CD8-positive, alpha-beta T cell (primary cell): ENCODE measurements at places on chromosomes 2 and 18.
A peak's percentile ranks its signal among the peaks of the same experiment; 100 is the strongest.

DNA sequence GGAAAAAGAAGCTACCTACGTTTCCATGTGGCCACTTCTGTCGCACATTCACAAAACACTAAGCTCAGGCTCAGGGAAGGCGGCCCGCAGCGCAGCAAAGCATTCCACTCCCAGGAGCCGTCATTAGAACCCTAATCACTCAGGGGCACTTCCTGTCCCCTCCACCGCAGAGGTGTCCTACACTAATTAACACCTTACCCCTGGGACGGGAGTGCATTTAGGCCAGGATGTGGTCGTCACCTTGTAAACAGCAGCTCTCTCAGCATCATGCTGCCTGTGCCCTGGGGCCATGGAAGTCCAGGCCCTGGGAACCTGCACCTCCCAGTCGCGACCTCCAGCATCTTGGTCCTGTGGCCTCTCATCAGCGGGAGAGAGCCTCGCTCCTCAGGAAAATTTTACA is 359.8 kb upstream of the SALL3 start:
- no peak for DNase-seq

GRCh38 chr2:81163583-81163982 is 859.0 kb upstream of the LRRTM1 start:
- no peak for DNase-seq

GRCh38 chr2:199946836-199947235 is 8.5 kb downstream of the TYW5 start:
- no peak for DNase-seq

DNA sequence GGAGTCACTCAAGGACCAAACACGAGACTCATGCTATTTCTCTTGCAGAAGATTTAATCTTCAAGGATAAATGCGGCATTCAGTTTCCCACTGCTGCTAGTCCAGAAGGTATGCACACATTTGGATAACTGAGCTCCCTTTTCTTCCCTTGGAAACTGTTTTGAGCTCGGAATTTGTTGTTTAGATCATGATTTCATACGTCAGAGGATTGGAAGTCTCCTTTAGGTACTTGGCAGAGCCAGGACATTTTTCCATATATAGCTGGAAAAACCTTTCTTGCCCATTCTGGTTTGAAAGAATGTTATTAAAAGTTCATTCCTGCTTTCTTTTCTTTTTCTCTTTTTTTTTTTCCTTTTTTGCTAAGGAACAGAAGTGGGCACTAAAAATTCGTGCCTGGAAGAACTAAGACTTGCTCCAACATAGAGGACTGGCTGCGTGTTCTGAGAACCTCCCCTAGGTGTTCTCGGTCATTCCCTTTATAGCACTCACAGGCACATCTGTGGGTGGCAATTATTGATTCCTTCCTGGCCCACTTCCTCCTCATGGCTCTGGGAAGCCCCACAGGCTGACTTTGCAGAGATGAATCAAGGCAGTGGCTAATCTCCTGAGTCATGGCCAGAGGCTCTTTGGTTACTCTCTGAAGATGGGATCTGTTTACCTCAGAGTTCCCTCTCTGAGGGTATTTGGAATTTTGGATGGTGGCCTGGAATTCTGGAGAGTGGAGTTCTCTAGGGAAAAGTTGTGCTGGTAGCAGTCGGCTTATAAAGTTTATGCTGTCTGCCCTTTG is 104.8 kb downstream of the PLCL1 start:
- DNase-seq: no peak

DNA sequence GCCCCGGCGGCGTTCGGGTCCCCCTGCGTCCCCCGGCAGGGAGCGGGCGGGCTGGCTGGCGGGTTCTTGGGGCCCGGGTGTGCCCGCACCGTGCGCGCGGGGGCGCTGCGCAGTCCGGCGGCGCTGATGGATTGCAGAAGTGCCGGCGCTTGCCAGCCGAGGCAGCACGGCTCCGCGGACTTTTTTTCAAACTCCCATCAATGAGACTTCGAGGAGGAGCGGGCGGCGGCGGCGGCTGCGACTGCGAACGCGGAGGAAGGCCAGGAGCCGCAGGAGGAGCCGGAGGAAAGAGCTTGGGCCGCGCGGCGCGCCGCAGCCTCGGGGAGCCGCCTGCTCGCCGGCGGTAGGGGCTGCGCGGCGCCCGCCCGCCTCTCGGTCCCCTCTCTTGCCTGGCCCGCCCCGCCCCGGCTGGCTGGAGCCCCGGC is at the start of gene GLI2:
GLI2 (plus strand) TSS at position 123 of the 425 bp plus-strand sequence. CDS start 61,453 bp downstream, outside the sequence.
- DNase-seq: peak; percentile 35

- no peak for DNase-seq
Observed at GRCh38 chr2:101655702-101656422, 41.6 kb upstream of the MAP4K4 start.

DNA sequence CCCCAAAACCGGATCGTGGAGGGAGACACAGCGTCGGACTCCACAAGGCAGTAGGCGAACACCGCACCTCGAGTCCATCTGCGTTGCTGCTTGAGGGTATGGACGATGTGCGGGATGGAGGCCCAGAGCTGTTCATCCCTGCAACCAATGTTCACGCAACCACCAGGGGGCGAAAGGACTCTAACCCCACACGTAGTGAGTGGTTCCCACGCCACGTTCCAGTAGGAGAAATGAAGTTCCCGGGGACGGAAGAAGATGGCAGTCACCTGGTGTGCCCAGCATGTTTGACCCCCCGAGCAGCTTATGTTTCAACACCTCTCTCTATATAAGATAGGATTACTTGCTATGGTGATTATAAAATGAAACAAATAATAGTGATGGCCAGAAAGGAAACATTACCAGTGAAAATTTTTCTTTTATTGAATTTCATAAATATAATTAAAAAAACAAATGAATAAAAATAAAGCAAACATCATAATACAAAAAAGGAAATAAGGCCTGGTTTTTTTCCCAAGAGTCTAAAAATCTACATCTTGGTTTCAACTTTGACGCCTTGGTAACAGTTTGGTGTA is 184.3 kb downstream of the SH3BP4 start:
- peak; percentile 25 for DNase-seq

GRCh38 chr2:200966770-200967169 is 3.3 kb upstream of the ORC2 start:
- DNase-seq: no peak

- DNase-seq: no peak
Observed at GRCh38 chr18:43422518-43422917, 145.2 kb upstream of the SYT4 start.

- no peak for DNase-seq
Observed at GRCh38 chr2:38464971-38465788, 88.1 kb upstream of the ATL2 start.

- peak; percentile 55 for DNase-seq
Observed at GRCh38 chr2:174546519-174547506, 50.8 kb downstream of the WIPF1 start.

GRCh38 chr2:105731511-105731910 is 13.2 kb upstream of the NCK2 start:
- DNase-seq: no peak

GRCh38 chr2:238821944-238822670 is 25.8 kb upstream of the TWIST2 start:
- DNase-seq: no peak

- no peak for DNase-seq
Observed at GRCh38 chr2:215671691-215672090, 235.8 kb upstream of the FN1 start.

GRCh38 chr2:218063486-218063885 is 5.6 kb upstream of the RUFY4 start:
- no peak for DNase-seq

GRCh38 chr2:190802129-190802528 is 78.5 kb upstream of the GLS start:
- DNase-seq: no peak

GRCh38 chr2:961786-962185 is 11.1 kb downstream of the SNTG2 start:
- DNase-seq: no peak

- DNase-seq: peak; percentile 10
Observed at GRCh38 chr2:10242998-10243925, 59.4 kb upstream of the HPCAL1 start.

GRCh38 chr2:17658251-17658843 is 95.3 kb downstream of the SMC6 start:
- no peak for DNase-seq
